ENCODE measurements at places on chromosomes 1 and 21.

GRCh38 chr1:114558544-114558943 lies 22.9 kb downstream of the BCAS2 start:
- no peak for DNase-seq

GRCh38 chr21:24658026-24658425 lies 949.3 kb downstream of the MRPL39 start:
- no peak for DNase-seq

DNA sequence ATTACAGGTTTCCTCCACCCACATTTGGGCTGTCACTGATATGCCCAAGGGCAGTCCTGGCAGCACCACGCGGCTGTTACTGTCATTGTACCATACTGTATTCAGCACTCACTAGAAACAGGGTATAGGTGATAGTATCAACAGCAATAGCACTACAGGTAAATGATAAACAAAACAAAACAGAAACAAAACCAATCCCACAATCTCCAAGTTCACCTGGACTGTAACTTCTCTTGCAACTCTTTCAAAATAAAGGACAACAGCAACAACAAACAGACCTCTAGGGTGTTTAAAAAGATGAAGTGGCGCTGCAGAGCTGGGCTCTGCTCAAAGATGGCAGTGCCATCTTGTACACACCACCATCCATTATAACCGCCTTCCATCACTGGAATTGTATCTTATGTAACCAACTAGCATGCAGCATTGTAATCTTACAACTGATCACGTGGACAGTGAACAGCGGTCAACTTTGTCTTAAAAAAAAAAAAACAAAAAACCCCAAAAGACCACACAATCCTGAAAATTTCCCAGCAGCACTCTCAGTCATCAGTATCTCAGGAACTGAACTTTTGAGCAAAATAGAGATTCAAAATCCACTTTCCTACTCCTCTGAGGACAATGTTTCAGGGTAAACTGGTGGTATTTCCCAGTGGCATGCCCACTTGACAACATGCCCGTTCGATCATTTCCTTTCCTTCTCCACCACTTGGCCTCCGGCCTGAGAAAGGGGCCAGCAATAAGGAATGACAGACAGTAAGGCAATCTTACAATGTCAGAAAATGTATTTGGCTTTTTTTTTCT lies 3.8 kb downstream of the IRF2BP2 start:
- DNase-seq = peak; percentile 61

DNA sequence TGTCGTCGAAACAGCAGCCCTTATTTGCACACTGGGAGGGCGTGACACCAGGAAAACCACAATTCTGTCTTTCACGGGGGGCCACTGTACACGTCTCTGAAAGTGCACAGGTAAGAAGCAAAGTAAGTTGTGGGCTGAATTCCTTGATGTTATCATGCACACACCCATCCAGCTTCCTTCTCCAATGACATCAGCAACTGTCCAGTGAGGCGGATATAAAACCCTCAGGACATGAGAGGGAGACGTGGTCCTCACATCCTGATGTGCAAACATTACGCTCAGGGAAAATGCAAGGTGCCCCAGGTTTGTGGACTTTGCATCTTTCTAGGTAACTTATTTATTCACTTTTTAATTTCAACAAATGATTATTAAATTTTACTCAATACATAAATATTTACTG lies 3.0 kb downstream of the TFF1 start:
- DNase-seq = no peak

DNA sequence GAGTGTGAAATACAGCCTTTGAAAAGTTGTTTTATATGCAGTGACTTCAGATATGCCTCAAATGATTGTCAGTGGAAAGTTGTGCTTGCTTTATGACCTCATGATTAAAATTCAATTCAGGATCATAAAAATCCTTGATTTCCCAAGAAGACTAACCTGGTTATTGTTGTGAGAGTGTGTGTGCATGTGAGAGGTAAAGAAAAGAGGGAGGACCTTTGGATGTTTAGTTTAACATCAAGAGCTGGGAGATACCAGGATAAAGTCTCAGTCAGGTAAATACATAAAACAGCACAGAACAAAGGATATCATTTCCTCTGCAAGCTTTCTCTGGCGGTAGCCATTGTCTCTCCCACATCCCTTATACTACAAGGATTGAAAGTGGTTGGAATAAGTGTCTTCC lies 14.4 kb downstream of the BTBD8 start:
- DNase-seq = no peak
